Activated CD8-positive, alpha-beta memory T cell treated with anti-CD3 and anti-CD28 coated beads, Interleukin-2, amount 50 U/mL, for 48 hours (primary cell): ENCODE measurements at places on chromosomes 2 and 18.

DNA sequence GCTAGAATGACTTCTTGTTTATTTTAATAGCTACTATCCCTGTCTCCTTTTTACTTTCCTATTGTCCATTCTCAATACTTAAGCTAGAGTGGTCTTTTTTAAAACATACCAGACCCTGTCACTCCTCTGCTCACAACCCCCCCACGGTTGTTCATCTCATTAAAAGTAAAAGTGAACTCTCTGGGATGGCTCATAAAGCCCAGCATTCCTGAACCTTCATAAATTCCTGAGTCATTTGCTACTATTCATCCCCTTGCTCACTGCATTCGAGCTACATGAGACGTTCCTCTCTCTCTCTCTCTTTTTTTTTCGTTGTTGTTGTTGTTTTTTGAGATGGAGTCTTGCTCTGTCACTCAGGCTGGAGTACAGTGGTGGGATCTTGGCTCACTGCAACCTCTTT lies 148.7 kb upstream of the DSEL start:
- no peak for DNase-seq

DNA sequence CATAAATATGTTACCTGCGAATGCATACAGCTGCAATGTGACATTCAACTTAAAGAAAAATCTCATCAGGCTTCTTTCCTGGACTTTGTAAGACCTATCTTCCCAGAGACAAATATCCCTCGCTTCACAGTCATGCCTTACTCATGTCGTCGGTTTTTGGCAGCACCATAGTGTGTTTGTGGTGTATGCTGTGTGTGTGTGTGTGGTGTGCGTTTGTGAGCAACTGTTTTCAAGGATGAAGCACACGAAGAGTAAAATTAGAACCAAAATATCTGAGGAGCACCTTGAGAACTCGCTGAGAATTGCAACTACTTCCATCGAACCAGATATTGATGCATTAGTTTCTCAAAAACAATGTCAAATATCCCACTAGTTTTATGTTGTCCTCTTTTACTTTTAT lies 56.9 kb downstream of the ASB1 start:
- no peak for DNase-seq

DNA sequence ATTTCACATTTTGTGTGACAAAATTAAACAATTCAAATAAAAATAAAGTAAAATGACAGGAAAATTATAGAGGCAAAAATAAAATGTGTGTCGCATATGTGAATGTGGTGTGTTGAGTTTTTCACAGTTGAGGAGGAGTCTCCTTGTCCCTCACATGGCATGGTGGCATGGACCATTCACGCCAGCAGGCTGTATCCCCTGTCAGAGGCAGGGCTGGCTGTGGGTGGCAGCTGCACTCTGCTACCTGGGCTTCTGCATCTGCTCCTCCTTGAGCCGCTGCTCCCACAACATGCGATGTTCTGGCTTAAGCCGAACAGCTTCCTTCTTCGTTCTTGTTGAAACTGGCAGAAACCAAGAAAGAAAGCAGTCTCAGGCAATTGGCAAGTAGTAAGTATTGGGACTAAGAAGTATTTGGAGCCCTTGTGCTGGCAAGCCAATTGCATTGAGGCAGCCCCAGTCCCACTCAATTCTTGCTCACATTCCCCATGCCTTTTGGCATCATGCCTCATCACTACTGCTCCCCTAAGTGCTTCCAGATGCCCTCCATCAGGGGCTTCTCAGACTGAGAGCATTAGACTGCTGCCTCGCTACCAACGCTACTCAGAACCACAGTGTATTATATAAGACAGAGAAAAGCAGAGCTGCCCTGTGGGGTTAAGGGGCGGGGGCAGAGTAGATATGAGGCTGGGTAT lies 177.9 kb upstream of the NABP1 start:
- DNase-seq: no peak

- DNase-seq: no peak
Observed at GRCh38 chr2:226981791-226982326, 146.0 kb downstream of the RHBDD1 start.

- DNase-seq: no peak
Observed at GRCh38 chr2:174020026-174020425, 54.9 kb upstream of the SP3 start.

- no peak for DNase-seq
Observed at GRCh38 chr18:75063615-75064512, 145.1 kb downstream of the PTGR3 start.

- no peak for DNase-seq
Observed at GRCh38 chr2:236720974-236721540, 151.4 kb downstream of the ACKR3 start.

GRCh38 chr2:239815671-239816070 lies 209.5 kb downstream of the NDUFA10 start:
- no peak for DNase-seq

DNA sequence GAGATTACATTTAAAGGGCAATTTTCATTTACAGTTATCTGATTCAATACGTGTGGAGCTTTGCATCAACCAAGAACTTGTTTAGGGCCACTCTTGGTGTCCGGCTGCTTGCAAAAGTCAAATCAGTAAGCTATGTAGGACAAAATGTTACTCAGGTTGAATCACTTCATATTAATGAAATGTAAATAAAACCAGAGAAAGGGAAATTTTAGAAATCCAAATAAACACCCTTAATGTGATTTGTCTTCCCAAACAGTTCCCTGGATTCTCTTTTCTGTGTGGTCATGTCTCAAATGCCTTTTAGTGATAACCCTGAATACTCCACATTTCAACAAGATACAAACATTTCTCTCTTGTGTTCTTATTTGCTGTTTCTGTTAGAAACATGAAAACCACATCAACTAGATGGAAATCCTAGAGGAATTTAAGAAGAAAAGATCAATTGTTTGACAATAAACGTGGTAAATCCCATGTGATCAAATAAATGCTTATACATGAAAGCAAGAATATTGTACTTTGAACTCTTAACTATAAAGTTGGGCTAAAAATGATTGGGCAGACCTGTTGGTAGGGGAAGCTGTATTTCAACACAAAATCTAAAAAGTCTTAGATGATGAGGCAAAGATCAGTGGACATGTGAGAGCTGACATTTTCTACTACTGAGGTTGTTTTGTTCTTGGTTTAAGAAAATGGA lies 101.3 kb downstream of the CDC42EP3 start:
- DNase-seq: no peak

- no peak for DNase-seq
Observed at GRCh38 chr2:23347471-23348092, 37.4 kb upstream of the KLHL29 start.

DNA sequence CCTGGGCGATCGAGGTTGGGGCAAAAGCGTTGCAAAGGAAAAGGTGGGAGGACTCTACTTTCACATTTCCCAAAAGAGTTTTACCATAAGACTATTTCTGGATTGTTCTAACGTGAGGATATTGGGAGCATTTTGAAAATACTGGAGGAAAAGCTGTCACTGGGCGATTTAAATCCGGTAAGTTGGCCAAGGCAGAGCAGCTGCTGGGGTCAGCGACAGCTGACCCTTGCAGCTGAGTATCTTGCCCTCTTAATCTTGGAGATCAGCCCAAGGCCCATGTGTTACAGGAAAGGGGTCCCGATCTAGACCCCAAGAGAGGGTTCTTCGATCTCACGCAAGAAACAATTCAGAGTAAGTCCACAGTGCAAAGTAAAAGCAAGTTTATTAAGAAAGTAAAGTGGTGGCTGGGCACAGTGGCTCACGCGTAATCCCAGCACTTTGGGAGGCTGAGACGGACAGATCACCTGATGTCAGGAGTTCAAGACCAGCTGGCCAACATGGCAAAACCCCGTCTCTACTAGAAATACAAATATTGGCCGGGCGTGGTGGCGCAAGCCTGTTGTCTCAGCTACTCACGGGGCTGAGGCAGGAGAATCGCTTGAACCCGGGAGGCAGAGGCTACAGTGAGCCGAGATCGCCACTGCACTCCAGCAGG lies 964 bp upstream of the ST3GAL5 start:
- DNase-seq: no peak
